Cortex of kidney (tissue), 1 donor: ENCODE measurements at places on chromosomes 2 and 18.

GRCh38 chr2:45162711-45163110, 153.5 kb upstream of the SIX2 start:
- DNase-seq, result no peak

- DNase-seq, result no peak
Observed at GRCh38 chr2:140975237-140975636, 1155.6 kb downstream of the LRP1B start.

- no peak for DNase-seq
Observed at GRCh38 chr2:177535958-177536504, 143.5 kb downstream of the AGPS start.

GRCh38 chr18:77093067-77093430, 39.5 kb downstream of the MBP start:
- DNase-seq, result no peak

DNA sequence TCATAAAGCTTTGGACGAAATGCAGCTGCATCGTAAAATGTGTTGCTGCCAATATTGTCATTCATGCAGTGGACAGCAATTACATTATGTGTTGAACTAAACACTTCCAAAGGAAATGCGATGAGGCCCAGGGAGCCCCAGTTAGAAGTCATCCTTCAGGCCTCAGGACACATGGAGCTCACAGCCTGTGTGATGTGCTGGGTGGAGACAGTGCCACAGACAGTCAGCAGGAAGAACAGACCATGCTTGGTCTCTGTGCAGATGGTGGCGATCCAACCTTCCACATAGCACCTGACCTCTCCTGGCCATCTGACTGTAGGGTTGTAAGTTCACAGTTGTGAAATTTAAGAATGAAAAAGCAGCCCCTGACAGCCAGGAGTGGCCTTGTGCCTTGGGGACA, 118.3 kb upstream of the ALKAL2 start:
- no peak for DNase-seq

- no peak for DNase-seq
Observed at GRCh38 chr2:65015731-65016130, 26.5 kb downstream of the SLC1A4 start.

- DNase-seq, result no peak
Observed at GRCh38 chr2:163604941-163605555, 130.8 kb downstream of the FIGN start.

DNA sequence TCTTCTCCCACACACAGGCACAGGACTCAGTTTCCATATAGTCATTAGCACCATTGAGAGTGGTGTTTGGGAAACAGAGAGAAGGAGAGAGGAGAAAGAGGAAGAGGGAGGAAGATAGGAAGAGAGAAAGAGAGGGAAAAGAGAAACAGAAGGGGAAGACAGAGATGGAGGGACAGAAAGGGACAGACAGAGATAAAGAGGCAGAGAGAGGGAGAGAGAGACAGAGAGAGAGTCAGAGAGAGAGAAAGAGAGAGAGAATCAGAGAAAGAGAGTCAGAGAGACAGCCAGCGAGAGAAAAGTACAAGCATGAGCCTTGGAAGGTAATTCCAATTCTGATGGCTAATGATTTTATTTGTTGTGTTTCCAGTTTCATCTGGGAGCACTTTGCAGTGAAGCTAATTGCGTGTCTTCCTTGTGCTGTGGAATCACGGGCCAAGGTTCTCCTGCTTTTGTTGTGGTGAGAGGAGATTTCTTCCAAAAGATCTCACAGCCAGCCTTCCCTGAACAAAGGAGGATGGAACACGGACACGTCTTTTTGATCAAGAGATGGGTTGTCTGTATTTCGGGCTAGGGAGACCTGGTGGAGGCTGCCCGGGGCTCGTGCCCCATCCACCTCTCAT, 153.6 kb upstream of the TWIST2 start:
- no peak for DNase-seq

GRCh38 chr2:56806924-56807323, 623.1 kb downstream of the CCDC85A start:
- DNase-seq, result no peak

DNA sequence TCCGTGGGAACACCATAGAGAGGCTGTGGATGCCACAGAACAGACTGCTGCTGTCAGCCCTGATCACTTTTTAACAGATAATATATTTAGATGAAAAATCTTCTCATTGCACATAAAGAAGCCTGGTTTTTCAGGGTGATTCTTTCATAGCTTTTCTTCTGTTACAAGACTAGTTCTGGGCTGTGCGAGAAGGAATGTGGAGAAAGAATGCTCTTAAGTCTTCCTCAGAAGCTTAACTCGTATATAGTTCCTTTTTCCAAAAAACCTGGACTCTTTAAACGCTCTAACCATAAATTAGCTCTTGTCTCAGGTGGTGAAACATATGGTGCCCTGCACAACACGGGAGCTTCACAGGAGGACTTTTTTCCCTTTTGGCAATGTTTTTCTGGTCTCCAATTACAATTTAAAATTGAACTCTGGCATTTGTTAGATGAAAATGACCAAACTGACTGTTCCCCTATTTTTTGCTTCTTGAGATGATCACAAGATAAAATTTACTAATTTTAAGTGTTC, 125.9 kb upstream of the SMAD7 start:
- no peak for DNase-seq

- DNase-seq, result no peak
Observed at GRCh38 chr2:200975672-200976071, 12.2 kb upstream of the ORC2 start.

GRCh38 chr2:147623328-147623727, 221.5 kb upstream of the ACVR2A start:
- DNase-seq, result no peak

DNA sequence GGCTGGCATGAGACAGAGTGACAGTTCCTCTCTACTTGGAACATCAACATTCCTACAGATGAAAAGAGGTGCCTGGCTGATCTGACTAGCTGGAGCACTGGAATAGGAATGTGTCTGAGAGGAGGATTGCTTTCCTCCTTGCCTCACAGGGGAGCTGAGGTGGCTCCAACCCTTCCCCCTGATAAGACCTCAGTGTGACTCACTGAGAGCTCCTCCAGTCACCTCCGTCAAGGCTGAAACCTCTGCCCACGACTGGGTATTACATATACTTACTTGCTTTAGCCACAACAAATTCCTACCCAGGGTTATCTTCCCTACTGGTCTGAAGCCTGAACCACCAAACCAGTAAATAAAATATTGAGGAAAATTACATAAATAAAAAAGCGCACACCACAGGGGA, 342.7 kb upstream of the REG3G start:
- no peak for DNase-seq

DNA sequence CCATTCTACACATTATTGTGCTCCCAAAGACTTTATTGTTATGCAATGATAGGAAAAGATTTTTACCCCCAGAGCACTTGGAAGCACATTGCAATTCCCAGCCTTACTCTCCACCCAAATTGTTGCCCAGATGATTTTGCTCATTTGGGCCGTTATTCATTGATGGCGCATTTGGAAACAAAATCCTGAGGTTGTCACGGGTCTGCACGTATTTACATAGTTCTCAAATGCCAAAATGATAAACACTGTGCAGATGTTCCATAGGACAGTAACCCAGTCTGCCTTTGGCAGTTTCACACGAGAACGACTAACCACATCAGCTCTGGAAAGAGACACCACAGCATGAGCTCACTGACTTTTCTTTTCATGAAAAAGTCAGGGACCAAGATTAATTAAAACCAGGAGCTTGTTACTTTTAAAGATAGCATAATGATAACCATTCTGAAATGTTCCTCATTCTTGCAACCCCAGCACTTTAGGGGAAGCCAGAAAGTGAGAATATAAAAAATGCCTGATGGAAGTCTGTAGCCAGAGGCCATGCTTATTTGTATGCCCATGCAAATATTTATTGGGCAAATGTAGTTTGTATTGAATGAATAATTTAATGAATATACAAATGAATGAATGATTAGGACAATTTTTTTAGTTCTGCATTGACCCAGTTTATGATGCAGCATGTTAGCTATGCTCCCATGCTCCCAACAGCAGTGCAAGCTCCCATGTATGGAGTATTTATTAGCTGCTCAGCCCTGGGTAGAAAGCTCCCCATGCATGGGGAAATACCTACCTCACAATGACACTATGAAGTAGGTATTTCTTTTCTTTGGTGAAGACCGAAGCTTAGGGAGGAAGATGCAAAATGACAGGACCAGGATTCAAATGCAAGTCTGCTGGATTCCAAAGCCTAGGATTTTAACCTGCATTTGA, 84.6 kb downstream of the MAIP1 start:
- no peak for DNase-seq

DNA sequence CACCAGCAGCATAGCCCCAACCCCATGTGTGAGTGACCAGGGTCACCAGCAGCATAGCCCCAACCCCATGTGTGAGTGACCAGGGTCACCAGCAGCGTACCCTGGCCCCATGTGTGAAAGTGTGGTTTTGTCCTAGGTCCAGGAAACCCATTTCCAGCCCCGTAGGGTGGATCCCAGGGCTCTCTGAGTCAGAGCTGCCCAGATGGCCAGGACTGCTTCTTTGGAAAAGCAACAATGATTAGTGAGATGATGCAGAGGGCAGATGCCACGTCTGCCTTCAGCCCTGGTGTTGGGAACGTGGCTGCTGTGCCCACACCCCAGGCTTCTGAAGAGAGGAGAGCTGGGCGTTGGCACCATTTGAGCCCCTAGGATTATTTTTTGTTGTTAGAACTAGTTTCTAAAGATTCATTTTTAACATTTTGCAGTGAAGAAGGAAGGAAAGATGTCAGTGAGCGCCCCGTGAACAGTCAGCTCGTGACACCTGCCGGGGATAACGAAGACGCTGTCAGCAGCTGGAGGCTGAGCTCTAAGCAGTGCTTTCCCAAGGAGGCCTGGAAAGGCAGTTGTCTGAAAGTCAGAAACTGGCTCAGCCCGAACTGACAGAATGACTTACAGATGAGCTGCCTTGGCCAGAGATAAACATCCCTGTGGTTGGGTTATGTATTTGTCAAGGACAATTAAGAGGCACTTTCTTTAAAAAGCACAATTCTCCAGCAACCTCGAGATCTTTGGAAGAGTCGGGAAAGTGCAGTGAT, 32.1 kb upstream of the KCNG2 start:
- DNase-seq, result no peak

DNA sequence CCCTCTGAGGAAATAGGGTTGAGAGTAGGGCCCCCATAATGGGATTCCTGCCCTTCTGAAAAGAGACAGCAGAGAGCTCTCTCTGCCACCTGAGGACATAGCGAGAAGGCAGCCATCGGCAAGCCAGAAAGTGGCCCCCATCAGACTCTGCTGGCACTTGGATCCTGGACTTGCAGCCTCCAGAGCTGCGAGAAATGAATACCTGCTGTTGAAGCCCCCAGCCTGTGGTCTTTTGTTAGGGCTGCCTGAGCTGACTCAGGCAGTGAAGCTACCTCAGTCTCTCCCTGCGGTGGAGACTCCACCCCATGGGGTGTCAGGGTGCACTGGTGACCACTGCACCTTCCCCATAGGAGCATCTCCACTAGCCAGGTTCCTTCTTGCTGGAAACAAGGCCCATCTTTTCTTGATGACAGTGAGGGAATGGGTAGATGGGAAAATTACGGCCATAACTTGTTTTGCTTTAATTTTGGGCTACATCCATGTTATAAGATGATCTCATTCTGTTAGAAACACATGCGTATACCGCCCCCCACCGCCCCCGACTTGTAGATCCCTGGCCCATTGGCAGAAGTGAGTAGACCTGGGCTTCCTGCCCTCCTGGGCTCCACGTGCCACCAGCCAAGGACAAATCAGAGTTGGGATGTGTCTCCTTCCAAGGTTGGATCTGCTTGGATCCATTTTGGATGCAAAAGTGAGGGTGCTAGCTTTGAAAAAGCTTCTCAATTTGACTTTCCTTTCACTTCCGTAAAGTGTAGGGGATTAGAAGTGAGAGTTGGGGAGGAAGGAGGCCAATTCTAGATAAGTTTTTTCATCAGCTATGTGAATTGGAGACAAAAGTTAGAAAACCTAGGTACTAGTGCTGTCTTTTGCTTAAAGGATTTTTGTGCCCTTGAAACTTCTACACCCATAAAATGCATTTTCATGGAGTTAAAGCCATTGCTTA, 42.9 kb downstream of the NCK2 start:
- no peak for DNase-seq

DNA sequence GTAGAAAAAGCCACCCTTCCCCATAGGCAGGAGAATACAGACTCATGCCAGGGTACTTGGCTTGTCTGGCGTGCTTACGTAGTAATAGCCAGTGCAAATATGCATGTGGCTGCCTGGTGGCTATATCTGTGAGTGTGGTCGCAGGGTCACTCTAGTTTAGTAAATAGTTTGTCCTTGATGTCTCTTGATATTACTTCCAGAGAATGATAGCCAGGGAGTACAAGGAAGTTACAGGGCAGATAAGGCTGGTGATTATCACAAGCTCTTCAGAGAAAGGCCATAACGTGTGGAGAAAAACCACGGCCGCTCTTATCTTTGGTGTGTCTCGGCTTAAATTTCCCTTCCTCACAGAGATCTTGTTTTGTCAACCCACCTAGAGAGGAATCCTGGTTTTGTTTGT, 54.3 kb upstream of the SLC39A10 start:
- DNase-seq, result no peak

GRCh38 chr2:236613612-236614011, 44.0 kb downstream of the ACKR3 start:
- DNase-seq, result no peak
